ENCODE measurements at places on chromosomes 7 and 10.
A peak's percentile ranks its signal among the peaks of the same experiment; 100 is the strongest.

GRCh38 chr10:12419262-12419847, 70.0 kb downstream of the CAMK1D start:
- peak; percentile 90 for DNase-seq

DNA sequence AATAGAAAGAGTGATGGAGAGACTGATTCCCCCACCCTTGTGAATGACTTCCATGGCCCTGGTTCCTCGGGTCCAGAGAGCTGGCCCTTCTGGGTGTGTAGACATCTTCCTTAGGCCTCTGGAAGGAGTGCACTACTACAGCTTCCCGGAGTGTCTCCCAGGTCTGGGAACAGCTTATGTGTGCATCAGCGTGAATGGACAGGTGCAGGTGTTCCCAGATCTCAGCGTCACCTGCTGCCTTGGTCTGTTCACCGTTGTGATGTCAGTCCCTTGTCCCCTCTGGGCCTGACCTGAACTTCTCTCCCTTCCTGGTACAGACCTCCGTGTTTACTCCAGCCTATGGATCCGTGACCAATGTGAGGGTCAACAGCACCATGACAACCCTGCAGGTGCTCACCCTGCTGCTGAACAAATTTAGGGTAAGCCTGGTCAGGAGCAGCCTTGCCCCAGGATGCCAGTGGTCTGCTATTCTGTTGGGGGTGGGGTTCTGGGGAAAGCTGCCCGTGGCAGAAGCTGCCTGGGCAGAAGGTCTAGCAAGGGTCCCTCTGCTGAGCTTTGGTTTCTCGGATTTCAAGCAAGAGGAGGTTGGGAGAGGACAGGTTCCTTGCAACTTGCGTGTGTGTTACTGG, 10.5 kb upstream of the DEPP1 start:
- no peak for DNase-seq

- no peak for DNase-seq
These were observed 7.8 kb upstream of the POR start for GRCh38 chr7:75906991-75907667.

- DNase-seq = no peak
These were observed 378.6 kb upstream of the PRKCQ start for GRCh38 chr10:6958711-6959110.

- DNase-seq = peak; percentile 69
These were observed 102.1 kb upstream of the MDFIC start for GRCh38 chr7:114819616-114820362.

GRCh38 chr10:22317771-22318565, 1.8 kb downstream of the COMMD3 start:
- DNase-seq = no peak

DNA sequence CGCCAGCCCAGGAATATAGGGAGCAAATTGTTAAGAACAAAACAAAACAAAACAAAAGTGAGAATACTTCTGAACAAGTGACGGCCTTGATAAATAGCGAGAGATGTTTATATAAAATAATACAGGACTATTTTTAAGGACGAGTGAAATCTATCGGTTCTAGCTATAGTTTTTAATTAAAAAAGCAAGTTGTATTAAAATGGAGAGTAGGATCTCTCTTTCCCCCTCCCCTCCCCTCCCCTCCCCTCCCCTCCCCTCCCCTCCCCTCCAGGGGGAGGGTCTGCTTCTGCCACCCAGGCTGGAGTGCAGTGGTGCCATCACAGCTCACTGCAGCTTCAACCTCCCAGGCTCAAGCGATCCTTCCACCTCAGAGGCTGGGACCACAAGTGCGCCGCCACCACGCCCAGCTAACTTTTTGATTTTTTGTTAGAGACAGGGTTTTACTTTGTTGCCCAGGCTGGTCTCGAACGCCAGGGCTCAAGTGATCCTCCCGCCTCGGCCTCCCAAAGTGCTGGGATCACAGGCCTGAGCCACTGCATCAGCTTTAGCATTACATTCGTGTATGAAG, 440 bp upstream of the TCAF1 start:
- no peak for DNase-seq

GRCh38 chr10:96687317-96688012, 32.8 kb downstream of the PIK3AP1 start:
- no peak for DNase-seq

DNA sequence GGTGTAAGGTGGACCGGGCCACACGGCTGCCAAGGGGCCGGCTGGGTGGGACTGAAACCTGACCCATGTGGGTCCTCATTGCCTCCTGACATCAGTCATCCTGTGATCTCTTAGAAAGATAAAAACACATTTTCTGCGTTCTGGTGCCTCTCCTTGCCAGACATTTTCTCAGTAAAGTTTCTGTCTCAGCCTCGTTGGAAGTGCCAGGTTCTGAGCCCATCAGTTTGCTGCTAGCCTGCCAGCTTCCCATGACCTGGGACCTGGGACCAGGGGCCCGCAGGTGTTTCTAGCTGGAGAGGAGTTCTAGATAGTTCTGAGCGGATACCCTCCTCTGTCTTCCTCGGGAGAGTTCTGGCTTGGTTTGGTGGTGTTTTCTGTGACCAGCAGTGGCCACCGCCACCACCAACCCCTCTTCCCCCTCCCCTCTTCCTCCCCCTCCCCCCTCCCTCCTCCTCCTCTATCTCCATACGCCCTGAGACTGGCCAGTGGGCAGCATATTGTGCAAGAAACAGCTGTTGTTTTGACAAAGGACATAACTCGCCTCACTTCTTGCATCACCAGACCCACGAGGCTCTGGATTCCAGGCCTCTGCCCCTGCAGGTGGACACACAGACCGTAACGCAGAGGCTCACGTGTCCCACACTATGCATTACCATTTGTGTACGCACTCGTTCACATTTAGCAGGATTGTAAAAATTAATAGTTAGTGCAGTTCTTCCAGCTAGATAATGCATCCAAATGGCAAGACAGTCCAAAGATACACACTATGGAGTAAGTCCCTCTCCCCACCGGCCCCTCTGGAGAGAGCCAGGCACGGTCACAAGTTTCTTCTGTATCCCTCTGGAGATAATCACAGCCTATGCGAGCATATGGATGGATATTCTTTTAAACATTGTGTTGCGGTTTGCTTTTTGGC, 94.6 kb downstream of the CUX1 start:
- DNase-seq = no peak

GRCh38 chr10:87635498-87636312, 24.0 kb upstream of the PAPSS2 start:
- peak; percentile 25 for DNase-seq

- no peak for DNase-seq
These were observed 23.8 kb downstream of the RAMP3 start for GRCh38 chr7:45181286-45181960.

DNA sequence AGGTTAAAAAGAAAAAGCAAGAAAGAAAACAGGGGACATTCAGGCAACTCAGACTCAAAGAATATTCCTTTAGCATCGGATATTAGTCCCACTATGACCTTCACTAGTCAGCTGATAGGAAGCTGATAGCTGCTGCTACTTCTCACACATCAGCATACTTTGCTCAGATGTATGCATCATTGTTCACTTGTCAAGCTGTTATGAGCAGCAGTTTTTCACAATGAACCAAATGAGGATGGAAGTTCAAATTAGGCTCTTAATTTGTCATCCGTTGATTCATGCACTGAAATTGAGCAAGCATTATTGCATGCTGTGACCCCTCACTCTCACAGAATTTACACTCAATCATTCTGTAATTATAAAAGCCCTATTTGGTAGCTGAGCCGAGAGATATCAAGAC, 257.7 kb downstream of the SNX13 start:
- DNase-seq = no peak

DNA sequence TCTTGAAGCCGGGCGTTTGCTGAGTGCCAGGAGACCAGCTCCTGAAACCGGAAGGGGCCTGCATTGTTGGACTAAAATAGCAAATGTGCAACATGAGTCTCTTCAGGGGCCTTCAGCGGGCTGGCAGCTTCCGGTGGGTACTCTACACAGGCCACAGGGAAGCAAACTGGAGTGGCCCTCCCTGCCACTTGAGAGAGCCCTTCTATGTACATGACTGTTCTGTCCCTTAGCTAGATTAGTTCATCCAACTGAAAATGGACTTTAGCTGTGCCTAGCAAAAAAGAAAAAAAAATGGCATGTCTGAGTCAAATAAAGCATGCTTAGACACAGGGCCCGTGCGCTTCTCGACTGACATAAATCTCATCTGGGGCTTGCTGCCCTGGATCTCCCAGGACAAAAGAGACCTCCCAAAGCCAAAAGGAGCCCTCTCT, 115.3 kb upstream of the TCF7L2 start:
- no peak for DNase-seq

- DNase-seq = no peak
These were observed 4.7 kb downstream of the MTERF1 start for GRCh38 chr7:91875851-91876250.

DNA sequence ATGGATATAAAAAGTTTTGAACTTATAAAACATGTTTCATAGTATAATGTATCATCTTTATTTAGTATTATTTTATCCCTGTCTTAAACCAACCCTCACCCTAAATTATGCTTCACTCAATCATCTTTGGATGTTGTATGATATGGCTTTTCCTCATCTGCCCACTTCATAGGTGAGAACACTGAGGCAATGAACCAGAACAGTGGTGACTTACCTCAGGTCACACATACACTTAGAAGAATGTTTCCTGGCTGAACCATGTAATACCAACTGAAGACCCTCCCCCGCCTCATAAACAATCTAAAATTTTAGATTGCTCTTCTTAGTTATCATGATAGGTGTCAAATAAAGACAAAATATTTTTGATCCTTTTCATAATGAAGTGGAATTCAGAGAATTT, 22.6 kb upstream of the STOX1 start:
- no peak for DNase-seq

DNA sequence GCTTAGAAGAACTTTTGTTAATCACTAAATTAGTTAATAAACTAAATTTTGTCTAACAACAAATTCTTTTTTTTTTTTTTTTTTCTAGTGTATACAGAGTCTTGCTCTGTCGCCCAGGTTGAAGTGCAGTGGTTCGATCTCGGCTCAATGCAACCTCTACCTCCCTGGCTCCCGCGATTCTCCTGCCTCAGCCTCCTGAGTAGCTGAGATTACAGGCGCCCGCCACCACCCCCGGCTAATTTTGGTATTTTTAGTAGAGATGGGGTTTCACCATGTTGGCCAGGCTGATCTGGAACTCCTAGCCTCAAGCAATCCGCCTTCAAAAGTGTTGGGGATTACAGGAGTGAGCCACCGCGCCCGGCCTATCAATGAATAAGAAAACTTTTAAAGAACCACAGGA, 1.1 kb upstream of the IQUB start:
- DNase-seq = no peak

Data from amniotic stem cell (primary cell).